A549 (cell line): ENCODE measurements at places on chromosomes 11 and 22.

- DNase-seq: no peak
These were observed 10.3 kb upstream of the POLA2 start for GRCh38 chr11:65251476-65251875.

- DNase-seq: peak; percentile 71
These were observed 2.5 kb downstream of the PKP3 start for GRCh38 chr11:396511-396947.

- no peak for DNase-seq
These were observed 13.8 kb upstream of the MAPK8IP1 start for GRCh38 chr11:45871638-45872037.

- peak; percentile 85 for DNase-seq
These were observed 13.5 kb downstream of the PGA5 start for GRCh38 chr11:61254403-61255025.

DNA sequence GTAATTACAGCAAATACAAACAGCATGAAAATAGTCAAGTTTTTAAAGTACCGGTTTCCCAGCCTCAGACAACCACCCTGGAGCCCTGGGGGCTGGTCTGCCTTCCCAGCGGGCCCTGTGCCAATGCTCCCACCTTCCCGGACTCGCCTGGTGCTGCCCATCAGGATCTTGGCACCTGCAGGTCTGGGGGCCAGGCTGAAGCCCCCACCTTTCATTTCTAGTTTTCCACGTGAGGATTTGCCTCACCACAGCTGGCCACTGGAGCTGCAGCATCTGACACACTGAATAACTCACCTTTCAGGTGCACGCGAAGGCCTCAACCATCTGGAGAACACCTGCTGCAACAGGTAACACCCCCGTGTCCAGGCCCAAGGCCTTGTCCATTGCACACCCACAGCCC, 108.7 kb upstream of the THY1 start:
- DNase-seq: no peak

- no peak for DNase-seq
These were observed 266.5 kb upstream of the MPPED2 start for GRCh38 chr11:30852645-30853044.

DNA sequence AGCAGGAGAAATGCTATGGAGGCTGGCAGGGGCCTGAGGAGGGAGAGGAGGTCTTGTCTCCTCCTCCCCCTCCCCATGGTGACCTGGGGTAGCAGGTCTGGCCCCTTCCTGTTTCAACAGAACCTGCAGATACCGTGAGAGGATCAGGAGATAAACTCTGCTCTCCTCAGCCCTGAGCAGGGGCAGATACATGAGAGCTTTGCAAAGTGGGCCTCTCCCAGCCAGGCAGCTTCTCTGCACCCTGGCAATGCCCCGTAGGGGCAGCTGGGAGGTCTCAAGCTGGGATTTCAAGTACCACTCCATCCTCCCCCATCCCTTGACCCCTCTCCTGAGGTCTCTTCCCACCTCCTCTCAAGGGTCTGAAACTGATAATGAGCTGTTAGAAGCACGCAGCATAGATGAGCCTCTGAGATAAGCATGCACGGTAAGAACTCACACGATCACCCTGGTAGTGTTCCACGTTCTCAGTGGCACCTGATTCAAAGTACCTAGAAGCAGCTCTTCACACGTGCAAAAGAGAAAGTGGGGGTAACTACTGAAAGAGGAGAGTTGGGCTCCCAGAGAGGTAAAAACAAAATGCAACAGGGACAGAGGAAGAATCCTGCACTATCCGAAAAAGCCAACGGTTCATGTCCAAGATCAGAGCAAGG, 4.9 kb upstream of the CCDC86 start:
- no peak for DNase-seq

DNA sequence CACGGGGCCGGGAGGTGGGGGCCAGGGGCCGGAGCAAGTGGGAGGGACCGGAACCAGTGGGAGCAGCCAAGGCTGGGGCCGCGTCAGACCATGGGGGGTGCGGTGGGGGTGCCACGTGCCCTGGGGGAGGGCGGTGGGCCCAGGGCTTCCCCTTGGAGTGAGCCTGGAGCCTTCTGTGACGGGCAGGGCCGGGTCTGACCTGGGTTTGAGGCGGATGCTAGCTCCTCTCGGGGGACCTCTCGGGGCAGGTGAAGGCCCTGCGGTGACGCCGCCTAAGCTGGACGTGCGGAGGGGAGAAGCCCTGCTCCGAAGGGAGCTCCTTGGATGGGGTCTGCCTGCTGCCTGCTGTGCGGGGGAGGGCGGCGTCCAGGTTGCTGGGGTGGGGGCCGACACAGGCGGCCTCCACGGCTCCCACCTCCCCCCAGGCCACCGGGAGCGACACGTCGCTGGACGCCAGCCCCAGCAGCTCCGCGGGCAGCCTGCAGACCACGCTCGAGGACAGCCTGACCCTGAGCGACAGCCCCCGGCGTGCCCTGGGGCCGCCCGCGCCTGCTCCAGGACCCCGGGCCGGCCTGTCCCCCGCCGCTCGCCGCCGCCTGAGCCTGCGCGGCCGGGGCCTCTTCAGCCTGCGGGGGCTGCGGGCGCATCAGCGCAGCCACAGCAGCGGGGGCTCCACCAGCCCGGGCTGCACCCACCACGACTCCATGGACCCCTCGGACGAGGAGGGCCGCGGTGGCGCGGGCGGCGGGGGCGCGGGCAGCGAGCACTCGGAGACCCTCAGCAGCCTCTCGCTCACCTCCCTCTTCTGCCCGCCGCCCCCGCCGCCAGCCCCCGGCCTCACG, 115.0 kb downstream of the CACNA1I start:
- DNase-seq: no peak

DNA sequence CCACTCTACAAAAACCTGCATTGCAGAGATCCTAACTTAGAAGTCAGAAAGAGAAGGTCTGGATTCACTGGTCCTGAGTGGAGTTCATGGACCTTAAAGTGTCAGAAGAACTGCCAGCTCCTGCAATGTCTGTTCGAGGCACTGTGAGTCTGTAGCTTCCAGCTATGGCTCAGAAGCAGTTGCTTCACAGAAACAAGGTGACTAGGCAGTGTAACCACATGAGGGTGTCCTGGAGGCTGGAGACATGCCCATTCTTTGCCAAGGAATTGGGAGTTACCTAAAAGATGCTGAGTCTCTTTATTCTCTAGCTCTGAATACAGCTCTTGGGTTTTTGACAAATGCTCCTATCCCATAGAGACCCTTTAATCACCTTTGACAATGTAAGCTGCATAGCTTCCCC, 130.5 kb downstream of the SPON1 start:
- no peak for DNase-seq

DNA sequence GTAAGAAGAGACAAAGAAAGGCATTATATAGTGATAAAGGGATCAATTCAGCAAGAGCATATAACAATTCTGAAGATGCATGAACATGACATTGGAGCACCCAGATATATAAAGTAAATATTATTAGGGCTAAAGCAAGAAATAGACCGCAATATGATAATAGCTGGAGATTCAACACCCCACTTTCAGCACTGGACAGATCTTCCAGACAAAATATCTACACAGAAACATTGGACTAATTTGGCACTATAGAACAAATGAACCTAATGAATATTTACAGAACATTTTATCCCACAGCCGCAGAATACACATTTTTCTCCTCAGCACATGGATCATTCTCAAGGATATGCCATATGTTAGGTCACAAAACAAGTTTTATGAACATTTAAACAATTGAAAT, 633.1 kb downstream of the JRKL start:
- DNase-seq: no peak

- DNase-seq: no peak
These were observed 120.9 kb downstream of the ST3GAL4 start for GRCh38 chr11:126476266-126476924.

GRCh38 chr11:34624069-34624468, 3.2 kb downstream of the EHF start:
- no peak for DNase-seq

GRCh38 chr11:111476956-111477355, 35.2 kb downstream of the BTG4 start:
- DNase-seq: no peak

DNA sequence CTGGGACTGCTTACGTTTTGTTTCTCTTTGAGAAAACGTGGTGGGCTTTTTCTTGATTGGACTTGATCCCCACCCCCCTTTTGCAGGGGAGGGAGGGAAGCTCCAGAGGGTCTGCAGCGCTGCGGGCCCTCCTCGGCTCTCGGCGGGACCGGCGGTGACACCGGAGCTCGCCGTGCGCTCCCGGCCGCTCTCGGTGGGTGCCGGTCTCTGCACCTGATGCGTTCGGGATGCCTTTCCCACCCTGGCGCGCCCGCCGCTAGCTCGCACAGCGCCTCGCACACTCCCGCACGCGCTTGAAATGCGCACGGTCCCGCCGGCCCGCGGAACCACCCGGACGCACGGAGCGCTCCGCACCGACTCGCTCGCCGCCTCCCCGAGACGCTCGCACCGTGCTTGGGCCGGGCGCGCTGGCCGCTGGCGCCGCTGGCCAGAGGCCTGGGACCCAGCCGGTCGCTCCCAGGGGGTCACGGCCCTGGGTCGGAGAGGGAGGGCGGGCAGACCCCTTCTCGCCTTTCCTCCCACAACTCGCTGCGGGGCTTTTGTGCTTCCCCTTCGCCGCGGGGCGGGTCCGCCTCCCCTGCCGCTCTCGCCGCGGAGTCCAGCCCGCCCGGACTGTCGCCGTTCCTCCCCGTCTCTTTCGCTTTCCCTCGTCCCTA, 1.0 kb downstream of the ZBTB16 start:
- DNase-seq: no peak

DNA sequence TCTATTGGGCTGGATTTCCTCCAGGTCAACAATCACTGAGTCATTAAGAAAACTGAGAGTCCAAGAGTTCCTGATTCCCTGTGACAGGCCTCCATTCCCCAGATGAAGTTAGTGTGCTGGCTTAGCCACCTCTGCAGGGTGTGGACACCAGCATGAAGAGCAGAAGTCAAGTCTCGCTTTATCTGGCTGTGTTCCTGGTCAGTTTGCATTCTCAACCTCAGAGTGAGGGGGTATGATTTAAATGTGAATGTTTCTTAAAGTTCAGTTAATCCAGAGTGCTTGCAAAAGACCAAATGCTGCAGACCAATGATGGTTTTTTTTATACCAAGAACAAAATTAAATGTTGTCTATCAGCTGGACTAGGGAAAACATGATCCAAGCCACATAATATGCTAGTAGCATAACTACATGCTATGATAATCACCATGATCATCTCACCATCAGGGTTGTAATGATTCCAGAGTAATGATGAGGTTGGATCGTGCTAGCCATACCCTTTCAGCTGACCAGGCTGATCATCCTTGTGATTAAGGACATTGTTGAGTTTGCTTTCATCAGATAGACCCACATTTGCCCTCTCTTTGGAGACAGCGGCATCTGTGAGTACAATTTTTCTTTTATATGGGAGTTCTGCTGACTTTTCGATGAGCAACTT, 145.8 kb upstream of the ARHGAP20 start:
- DNase-seq: no peak
